SK-N-DZ (cell line): ENCODE measurements at places on chromosomes 5 and 9.

- DNase-seq, result no peak
These were observed 40.7 kb upstream of the RAD23B start for GRCh38 chr9:107242073-107243030.

GRCh38 chr5:111931655-111932054 is 174.7 kb upstream of the NREP start:
- no peak for DNase-seq

GRCh38 chr5:78549043-78549442 is 99.5 kb downstream of the LHFPL2 start:
- DNase-seq, result peak; percentile 47

DNA sequence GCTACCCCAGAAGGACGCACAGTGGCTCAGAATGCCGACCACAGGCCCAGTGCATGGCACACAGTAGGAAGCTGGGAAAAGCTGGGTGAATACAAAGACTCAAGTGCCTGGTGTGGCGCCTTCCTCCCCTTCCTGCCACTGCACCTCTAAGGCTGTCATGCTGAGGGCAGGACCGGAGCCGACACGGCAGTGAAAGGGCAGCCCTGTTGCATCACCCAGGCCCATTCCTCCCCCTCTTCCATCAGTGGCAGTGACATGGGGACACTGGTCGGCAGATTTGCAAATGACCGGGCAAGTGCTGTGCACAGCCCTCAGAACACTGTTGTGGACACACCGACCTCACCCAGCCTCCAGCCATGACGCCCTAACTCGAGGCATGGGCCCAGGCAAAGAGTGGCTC is 84.0 kb downstream of the STK10 start:
- DNase-seq, result no peak

- no peak for DNase-seq
These were observed 129.2 kb downstream of the LIFR start for GRCh38 chr5:38426986-38427950.

DNA sequence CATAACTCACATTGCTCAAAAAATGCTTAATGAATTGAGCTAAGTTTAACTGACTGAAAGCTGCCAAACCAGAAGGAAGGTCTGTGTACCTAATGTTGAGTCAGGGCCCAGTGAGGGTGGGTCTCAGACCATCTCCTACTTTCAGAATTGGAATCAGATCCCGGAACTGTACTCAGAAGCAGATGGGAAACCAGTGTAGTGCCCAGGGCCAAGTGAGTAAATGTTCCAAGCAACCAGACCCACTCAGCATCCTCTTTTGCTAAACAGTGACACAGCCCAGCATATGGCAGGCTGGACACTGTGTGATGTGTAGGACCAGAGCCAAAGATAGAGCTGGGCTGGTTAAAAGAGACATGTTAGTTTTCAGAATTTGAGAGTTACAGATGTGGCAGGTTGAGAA is 94.1 kb downstream of the PLCXD3 start:
- DNase-seq, result no peak

DNA sequence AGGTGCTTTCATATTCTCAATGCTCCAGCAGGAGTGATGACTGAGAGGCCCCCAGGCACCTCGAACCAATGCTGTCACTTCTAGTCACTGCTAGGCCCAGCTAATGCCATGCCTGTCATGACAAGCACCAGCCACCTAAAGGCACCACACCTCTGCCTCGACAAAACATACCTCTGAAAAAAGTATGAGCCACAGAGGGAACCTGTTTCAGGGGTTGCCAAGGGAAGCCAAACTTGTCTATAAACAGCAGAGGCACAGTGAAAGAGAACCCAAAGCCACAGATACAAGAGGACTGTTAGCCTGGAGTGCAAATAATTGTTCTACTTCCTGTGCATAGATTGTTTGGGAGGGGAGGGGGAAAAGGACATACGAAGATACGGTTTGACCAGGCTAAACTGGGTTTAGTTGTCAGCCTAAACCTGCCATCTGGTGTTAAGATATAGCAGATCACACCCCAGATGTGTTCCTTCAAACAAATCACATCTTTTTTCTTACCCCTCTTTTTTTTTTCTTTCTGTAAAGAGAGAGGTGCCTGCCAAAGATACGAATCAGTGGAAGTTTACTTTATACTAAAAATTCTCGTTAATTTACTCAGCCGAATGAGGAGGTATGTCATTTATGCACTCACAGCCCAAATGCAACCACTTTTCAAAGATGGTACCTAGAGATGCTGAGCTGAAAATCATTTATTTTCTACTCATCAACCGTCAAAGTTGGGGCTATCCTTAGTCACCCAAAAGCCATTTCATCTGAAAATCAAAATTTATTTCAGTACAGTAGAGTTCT is 45.7 kb downstream of the BNC2 start:
- no peak for DNase-seq

DNA sequence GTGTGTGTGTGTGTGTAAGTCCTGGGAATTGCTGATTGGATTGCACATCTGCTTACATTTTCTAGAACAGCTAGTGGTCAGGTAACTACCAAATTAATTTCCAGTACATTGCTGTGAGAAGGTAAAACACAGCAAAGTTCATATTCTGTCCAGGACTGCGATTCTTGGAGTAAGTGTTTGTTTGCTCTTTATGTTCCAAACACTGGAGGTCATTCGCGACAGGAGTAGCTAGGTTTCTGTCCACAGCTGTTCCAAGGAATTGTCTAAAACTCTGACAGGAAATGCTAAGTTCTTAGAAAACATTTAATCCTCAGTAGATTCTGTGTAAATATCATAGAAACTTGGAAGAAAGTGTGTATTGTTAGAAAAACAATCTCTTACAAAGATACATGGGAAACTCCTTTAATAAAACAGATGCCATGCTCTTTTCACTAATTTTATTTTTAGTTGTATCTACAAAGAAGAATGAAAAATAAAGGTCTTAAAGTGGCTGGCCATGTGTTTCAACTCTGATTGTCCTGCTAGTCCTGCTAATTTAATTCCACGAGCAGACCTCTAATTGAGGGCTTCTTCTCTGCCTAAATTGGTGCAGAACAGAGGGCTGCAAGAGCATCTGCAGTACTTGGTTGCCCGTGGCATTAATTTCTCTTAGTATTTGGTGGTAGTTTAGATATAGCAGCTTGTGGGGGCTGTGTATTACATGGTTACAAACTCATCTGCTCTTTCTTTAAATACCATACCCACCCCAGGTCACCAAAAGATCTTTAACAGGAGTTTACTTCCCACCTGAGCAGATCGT is 464.5 kb downstream of the RASEF start:
- peak; percentile 89 for DNase-seq

GRCh38 chr9:122116040-122116439 is 22.9 kb upstream of the TTLL11 start:
- DNase-seq, result no peak

DNA sequence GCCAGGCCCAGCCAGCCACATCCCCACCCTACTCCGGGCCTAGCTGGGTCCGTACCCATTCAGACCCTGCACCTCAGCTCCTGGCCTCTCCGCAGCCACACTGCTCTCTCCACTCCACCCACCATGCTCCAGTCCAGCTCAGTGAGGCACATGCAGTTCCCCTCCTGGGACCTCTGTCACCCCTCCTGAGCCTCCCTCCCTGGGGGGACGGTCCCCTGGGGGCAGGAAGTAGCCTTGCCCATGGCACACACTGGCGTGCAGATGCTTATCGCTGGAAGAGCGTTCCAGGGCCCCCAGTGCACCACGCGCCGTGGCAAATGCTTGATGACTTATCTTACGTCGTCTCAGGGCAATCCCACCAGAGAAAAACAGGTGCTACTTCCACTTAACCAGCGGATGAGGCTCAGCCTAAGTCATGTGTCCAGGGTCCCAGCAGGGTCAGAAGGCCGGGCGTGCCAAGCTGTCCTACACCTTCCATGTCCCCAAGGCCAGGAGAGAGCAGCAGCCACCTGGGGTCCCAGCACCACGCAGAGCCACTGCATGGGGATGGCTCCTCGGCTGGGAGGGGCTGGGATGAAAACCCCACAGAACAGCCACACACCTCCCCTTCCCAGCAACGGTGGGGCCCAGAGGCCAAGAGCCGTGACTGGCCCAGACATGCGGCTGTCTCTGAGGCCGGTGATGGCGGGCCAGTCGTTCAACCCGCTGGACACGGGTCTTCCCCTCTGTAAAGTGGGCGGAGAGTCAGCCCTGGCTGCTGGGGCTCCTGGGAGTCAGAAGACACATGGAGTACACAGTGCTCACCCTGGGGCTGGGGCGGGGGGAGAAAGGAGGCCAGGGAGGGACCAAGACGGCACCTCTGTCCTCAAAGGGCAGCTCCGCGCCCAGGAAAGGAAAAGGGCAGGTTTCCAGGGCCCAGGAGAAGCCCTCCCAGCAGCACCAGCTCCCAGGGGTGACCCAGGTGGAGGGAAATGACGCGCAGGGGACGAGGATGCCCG is 2.6 kb upstream of the CCDC187 start:
- DNase-seq, result no peak

- no peak for DNase-seq
These were observed 109.2 kb upstream of the SMIM23 start for GRCh38 chr5:171676286-171676944.

DNA sequence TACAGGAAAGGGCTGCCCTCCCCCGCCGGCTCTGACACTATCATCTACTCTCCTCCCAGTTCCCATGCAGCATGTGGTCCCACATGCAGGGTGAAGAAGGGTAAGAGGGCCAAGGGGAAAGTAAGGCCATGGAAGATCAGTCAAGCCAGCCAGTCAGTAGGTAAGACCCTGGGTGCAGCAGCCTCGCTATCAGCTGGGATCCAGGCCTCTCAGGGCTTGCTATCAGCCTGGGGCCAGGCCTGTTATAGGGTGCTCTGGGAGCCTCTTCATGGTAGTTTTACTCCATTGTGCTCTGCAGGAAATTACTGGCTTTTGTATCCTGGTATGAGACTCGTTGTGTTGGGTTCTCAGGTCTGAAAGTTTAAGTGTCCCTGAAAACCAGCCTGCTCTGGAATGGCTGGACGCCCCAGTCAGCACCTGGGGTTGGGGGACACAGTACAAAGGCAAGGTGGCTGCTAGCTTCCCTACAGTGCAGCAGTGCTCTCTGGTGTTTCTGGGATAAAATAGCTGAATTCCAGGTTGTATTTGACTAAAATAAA is 21.4 kb downstream of the SLC22A4 start:
- DNase-seq, result no peak

GRCh38 chr9:72983512-72984225 is 30.8 kb upstream of the ALDH1A1 start:
- no peak for DNase-seq

DNA sequence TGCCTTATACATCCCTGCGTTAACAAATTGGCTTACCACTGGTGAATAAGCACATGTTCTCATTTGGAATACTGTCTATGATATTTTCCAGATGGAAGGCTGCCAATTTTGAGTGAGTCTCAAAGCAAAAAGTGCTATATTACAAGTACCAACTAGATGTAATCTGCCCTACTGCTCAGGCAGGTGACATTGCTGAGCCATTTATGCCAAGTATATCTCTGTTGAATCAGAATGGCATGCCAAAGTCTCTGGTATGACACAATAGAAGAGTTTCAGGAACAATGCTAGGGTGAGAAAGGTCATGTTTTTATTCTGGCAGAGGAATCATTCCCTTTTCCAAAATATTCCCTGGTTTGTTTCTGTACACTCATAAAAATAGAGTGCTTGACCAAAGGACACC is 356.5 kb downstream of the CDH9 start:
- peak; percentile 10 for DNase-seq

DNA sequence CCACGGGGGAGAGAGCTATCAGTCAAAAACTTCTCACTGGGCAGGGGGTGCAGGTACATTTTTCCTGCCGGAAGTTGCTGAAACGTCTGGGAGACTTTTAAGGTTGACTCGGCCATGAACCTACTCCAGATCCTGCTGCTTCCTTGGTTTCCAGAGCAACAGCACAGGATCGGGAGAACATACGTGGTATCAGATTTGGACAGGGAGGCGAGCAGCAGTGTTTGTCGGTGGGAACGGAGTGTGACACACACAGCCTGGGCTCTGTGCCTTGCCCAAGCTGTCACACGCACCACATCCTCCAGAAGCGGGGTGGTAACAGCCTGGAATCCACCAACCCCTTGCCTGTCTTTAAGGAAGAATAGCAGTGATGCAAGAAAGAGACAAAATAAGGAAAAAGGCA is 276.5 kb downstream of the SLIT3 start:
- DNase-seq, result no peak

DNA sequence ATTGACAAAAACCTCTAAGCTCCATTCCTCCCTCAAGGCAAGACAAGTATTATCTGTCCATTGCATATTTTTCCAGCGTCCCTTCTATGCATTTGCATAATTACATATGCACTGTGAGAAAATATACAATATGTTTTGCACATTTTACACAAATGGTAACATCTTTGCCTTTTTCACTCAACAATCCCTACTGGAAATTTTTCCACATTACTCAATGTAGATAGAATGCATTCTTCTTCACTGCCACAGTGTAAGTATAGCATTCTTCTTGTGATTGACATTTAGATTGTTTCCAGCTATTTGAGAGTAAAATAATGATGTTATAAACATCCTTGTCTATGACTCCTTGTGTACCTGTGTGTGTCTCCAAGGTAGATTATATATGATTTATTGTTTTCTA is 205.0 kb downstream of the SLIT3 start:
- no peak for DNase-seq

DNA sequence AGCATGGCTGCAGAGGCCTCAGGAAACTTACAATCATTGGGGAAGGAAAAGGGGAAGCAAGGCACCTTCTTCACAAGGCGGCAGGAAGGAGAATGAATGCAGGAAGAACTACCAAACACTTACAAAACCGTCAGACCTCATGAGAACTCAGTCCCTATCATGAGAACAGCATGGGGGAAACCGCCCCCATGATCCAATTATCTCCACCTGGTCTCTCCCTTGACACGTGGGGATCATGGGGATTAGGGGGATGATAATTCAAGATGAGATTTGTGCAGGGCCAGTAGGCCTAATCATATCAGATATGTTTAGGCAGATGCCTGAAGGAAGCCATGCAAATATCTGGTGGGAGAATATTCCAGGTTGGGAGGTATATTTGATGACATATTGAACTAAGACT is 1176.4 kb upstream of the CDH18 start:
- DNase-seq, result peak; percentile 42

GRCh38 chr9:33633636-33634035 is 109.6 kb downstream of the ANKRD18B start:
- DNase-seq, result no peak

GRCh38 chr9:89872426-89872912 is 267.7 kb downstream of the GADD45G start:
- no peak for DNase-seq

DNA sequence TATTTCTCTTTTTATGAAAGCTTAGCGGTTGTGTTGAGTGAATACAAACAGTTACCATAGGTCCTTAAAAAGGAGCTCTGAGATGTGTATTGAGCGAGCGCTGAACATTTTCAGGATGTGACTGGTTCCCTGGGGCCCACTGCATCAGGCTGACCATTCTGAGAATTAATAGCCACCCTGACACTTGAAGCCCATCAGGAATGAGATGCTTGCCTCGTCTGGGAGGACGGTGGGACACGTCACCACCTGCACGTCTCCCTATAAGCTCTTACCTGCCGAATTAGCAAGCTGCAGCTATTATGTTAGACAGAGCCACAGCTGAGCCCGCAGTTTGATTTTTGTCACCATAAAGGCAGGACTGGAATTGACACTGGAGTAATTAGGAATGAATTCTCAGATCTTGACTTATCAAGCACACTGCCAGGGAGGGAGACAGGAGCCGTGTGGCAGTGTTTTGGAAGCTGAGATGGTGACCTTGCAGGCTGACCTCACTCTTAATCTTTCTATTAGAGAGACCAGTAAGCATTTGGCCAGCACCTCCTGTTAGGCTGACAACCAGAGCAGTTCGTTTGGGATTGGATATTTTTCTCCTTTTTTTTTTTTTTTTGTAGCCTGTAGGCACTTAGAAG is 373.1 kb upstream of the WWC1 start:
- peak; percentile 80 for DNase-seq
